Stimulated activated CD8-positive, alpha-beta memory T cell treated with anti-CD3 and anti-CD28 coated beads, Interleukin-7, amount 100 ng/mL, for 1 hour (primary cell): ENCODE measurements at places on chromosomes 7 and 10.
A peak's percentile ranks its signal among the peaks of the same experiment; 100 is the strongest.

GRCh38 chr7:128408709-128409595 is 830 bp downstream of the IMPDH1 start:
- no peak for DNase-seq

DNA sequence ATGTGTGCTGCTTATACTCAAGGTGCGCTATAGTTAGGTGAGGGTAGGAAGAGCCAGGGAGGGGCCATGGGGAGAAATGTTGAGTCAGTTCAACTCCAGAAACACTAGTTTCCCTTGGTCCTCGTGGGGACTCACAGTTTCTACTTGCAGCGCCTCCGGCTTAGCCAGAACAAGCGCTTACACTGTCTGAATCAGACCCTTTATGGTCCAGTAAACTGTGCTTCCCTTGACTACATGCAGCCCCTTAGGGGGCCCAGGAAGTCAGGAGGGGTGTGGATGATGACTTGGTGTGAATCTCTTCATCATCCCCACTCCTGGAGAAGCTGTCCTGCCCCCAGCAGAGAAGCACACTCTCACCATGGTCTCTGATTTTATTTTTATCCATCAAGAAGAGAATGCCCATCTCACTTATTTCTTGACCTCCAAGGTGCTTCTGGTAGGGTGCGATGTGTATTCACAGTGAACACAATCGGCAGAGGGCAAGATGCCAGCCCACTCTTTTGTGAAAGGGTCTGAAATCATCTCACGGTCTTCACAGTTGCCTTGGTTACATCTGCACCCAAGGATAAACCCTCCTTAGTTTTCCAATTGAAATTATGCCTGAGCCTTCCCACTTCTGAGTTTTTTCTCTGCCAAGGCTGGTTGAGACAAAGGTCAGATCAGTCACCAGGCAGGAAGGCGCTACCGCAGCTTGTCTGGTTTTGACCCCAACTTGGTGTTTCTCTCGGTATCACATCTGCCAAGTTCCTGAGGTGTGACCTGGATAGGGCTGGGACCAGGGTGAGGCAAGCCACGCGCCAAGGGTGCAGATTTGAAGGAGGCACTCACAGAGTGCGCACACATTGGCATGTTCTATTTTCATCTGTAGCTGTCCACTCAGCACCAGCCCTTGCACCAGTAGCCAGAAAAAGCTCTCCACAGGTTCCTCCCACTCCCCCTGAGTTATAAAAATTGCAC is 62.7 kb upstream of the LRRC4 start:
- DNase-seq: no peak

- no peak for DNase-seq
Observed at GRCh38 chr10:130757271-130757670, 554.2 kb downstream of the TCERG1L start.

GRCh38 chr7:7848246-7848645 is 120.3 kb upstream of the GLCCI1 start:
- no peak for DNase-seq

- no peak for DNase-seq
Observed at GRCh38 chr7:151133986-151134742, 33.3 kb downstream of the GBX1 start.

DNA sequence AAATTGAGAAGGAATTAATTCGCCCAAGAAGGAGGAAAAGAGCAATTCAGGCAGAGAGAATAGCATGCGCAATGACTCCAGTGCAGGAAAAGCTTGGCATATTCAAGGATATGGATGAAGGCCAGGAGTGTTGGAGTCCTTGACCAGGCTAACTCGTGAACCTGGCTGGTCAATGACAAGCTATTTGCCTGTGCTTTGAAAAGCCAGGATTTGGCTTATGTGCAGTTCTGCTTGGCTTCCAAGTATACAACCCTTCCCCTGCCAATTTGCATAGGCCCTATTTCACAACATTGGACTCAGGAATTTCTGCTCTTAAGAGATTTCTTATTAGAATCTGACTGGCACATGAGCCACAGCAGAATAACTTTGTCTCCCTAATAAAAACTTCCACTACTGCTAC is 72.3 kb upstream of the SP8 start:
- no peak for DNase-seq

DNA sequence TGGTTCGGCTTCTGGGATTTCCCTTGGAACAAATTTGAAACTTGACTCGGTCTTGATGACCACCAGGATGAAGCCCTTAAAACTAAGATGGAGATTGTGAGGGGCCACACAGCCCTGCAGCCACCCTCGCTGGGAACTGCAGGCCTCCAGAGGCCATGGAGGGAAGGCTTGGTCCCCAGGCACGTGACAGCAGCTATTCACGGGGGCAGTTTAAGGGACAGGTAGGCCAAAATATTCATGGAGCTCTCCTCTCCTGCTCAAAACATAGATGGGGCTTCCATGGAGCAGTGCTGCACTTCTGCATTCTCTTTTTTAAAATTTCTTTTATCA is 137.0 kb downstream of the ADCY1 start:
- no peak for DNase-seq

GRCh38 chr7:38660427-38661099 is 29.4 kb upstream of the AMPH start:
- DNase-seq: no peak

- DNase-seq: no peak
Observed at GRCh38 chr10:71972746-71973695, 8.8 kb downstream of the CHST3 start.

DNA sequence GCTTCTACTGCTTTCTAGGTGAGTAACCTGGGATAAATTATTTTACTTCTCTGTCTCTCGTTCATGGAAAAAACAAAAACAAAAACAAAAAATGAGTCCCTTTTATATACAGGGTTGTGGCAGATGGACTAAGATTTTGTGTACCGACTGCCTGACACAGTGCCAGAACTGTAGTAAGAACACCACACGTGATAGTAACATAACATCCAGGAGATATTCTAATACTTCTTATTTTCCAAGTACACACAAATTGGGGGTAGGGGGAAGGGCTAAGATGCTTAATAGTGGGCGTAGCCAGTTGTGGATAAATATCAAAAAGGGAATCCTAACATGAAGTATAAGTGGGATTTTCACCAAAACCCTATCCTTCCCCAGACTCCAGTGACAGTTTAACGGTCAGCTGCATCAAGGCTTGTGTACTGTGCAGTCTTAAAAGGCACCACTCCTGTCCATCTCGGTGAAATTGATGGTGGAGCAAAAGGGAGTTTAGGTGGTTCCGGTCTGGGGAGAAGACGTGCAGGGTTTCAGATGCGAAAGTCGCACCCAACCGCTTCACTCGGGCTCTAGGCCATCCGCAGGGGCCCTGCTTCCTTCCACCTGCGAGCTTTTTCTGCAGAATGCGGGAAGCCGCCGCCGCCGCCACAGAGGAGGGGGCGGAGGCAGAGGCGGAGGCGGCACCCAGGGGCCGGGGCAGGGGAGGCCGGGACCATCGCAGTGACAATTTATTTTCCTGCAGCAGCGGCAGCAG is at the start of gene STAMBPL1:
Gene STAMBPL1, plus strand, starts transcription at position 712 of the 748 bp plus-strand sequence. CDS start 21,464 bp downstream, outside the sequence.
- DNase-seq: peak; percentile 43

DNA sequence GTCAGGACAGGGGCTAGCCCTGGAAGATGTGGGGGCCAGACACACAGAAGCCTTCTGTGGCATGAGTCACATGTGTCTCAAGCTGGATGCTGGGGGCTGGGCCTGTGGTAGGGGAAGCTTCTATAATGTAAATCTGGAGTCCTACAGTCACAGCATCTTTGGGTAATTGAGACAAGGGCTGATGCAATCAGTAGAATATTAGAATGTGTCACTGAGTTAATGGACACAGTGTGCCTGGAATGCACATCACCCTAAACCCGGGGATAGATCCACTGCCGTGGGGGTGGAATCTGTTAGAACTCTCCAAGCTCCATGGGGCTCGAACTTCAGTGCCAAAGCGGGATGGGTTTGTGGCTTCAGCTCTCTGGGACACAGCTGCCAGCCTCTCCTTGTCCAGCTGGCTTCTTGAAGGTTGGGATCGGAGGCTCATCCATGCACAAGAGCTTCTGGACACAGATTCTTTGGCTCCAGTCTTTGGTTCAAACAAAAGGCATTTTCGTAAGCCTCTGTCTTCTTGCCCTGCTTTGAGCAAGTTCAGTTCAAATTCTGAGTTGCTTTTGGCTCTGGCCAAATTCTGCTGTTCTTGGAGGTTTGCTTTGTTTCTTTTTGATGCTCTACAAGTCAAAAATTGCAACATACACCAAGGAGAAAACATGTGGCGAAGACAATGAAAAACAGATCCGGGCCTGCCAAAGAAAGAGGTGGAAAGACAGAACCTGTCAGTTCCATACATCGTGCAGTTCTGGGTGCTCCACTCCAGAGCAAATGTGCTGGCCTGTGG is 194.8 kb upstream of the ZNF32 start:
- DNase-seq: no peak

GRCh38 chr10:1043532-1043995 is 5.4 kb downstream of the IDI1 start:
- DNase-seq: no peak

DNA sequence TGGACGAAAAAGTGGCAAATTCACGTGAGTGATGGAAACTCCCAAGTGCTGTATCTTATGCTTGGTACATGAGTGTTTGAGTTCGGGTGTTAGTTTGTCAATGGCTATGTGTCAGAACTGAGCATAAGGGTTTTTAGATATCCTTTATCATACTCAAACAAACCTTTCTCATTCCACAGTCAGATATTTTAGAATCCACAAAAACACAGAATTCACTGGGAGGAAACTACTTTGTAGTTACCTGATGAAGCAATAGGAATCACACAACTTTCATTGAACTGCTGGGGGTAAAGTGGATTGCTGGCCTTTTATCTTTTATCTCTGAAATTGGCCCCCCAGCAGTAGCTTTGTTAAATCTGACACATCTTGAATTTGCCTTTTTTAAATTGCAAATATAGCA is 64.0 kb downstream of the DKK1 start:
- no peak for DNase-seq

GRCh38 chr7:54874804-54875203 is 115.8 kb upstream of the SEC61G start:
- no peak for DNase-seq

- DNase-seq: no peak
Observed at GRCh38 chr7:5177060-5177459, 13.0 kb upstream of the WIPI2 start.

DNA sequence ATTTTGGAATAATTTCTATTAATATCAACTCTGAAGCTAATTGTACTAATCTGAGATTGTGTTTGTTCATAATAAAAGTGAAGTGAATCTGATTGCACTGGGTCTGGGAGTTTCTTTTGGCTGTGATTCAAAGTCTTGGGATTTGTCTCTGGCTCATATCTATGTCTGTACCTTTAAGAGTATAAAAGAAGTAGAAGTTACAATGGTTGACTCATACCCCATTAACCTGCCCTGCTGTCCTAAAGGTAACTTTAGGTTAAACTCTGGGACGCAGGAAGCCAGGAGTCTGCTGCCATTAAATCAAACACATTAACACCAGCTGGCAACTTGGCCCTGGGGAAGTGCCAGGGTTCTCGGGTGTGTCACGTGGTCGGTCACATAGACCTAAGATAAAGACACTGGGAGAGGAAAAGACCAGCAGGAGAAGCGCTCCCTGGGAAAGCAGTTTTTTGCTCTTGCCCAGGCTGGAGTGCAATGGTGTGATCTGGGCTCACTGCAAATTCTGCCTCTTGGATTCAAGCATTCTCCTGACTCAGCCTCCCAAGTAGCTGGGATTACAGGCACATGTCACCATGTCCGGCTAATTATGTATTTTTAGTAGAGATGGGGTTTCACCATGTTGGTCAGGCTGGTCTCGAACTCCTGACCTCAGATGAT is 17.8 kb downstream of the SCD start:
- DNase-seq: no peak

- DNase-seq: no peak
Observed at GRCh38 chr7:49396229-49396628, 377.2 kb upstream of the VWC2 start.

GRCh38 chr7:147639751-147640150 is 950.8 kb upstream of the C7orf33 start:
- DNase-seq: no peak
